ENCODE measurements at places on chromosomes 12 and 14.

DNA sequence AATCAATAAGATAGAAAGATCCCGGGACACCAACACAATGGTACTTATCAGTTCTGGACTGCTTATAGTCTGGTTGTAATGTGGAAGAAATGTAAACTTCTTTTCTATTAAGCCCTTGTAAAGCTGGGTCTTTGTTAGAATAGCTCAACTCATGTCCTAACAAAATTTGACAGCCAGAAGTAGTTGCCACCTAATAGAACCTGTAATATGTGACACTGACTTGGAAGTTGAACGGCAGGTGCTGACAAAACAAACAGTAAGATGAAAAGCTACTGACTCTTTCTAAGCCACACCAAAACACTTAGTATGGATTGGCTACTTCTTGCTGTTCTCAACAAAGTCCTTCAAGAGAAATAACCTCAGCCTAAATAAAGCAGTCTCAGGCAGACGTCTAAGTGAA lies 56.6 kb downstream of the KIF21A start:
- no peaks in the 10 kb centered on the region for H3K27me3 ChIP-seq
- no peaks in the 10 kb centered on the region for H3K36me3 ChIP-seq
- DNase-seq = no peak
- H3K4me1 ChIP-seq = no peaks in the 10 kb centered on the region
- no peak overlapping the region for H3K27ac ChIP-seq

- H3K36me3 ChIP-seq = no peaks in the 10 kb centered on the region
- no peaks in the 10 kb centered on the region for H3K4me1 ChIP-seq
- no peak overlapping the region for H3K27ac ChIP-seq
- H3K4me3 ChIP-seq = no peak overlapping the region
These were observed 271.6 kb upstream of the PLEKHG7 start for GRCh38 chr12:92431146-92431545.

DNA sequence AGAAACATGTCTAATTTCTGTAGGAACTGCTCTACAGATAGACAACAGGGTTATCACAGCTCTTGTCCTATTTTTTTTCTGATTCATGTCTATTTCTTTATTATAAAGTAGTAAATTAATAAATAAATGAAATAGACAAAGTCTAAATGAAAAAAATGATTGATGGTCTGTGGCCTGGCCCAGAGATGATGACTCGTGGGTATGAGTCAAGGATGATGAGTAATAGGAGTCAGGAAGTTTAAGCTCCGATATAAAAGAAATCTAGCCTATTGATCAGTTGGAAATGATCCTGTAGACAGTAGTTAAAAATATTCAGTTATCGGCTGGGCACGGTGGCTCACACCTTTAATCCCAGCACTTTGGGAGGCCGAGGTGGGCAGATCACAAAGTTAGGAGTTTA lies 90.6 kb upstream of the RTL1 start:
- H3K27ac ChIP-seq = no peak overlapping the region
- H3K27me3 ChIP-seq = peaks cover 8% of the 10 kb centered on the region
- no peaks in the 10 kb centered on the region for H3K4me1 ChIP-seq
- H3K36me3 ChIP-seq = no peaks in the 10 kb centered on the region

GRCh38 chr14:81161088-81161487 lies 59.7 kb downstream of the GTF2A1 start:
- DNase-seq = no peak
- H3K27ac ChIP-seq = no peak overlapping the region
- no peaks in the 10 kb centered on the region for H3K27me3 ChIP-seq
- no peaks in the 10 kb centered on the region for H3K36me3 ChIP-seq

DNA sequence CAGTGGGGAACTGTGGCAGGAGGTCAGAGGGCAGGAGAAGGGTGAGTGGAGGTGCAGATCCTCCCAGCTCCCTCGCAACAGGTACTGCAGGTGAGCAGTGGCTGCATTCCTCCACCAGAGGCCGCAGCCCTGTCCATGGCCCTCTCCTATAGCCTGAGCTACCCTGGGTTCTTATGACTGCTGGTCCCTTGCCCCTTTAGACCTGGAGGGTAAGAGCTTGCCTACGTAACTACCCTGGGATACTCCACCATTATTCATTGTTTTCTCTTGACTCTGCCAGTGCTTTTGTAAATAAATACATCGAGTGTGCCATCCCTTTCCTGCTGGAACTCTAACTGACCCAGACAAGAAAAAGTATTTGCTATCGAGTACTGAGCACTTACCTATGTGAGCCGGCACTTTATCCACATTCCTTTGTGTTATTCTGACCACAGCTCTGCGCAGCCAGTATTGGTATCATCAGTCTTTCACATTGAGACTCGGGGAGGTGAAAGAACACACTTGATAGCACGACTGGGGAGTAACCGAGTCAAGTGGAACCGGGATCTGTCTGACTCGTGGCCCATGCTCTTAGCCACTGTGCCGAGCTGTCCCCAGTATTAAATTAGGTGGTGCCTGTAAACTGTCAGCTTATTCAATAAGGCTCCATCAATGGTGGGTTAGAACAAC lies 38.5 kb downstream of the LTBP2 start:
- H3K27ac ChIP-seq = peak overlapping the region; percentile 3
- H3K36me3 ChIP-seq = no peaks in the 10 kb centered on the region
- DNase-seq = no peak
- no peaks in the 10 kb centered on the region for H3K27me3 ChIP-seq
